Activated T-helper 1 cell treated with anti-CD3 and anti-CD28 coated beads, Interleukin-2, amount 50 U/mL, for 16 hours (primary cell): ENCODE measurements at places on chromosomes 5 and 9.

DNA sequence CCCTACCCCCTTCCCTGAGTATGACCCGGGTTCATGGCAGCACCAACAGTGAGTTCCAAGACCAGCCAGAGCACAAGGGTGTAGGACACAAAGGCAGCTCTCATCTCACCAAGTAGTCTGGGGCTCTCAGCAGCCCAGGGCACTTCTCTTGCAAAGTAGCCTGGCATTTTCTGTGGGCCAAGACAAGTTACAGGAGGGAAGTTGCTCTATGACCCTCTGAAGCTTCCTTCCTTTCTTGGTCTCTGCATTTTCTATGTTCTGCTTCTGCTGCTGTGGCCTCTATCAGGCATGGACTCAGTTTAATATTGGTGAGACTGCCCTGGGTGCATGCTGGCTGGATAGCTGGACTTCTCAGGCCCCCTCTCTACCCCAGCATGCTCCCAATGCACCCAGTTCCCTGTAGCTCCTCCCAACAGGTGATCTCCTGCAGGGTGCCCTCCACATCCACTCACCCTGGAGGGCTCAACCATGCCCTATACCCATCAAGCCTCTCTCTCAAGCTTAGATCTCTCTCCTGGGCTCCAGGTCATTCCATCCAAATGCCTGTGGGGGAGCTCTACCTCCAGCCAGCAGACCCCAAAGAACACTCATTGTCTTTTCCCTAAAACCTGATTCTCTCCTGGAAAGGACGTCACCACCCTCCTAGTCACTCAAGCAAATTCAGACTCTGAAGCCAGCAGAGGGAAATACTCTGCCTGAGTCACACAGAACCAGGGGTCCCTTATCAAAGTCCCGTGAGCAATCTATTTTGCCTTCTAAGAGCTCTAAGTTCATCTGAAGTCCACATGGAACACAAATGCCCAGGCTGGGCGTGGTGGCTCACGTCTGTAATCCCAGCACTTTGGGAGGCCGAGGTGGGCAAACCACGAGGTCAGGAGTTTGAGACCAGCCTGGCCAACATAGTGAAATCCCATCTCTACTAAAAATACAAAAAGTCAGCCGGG, 13.8 kb downstream of the TBC1D2 start:
- no peak for DNase-seq

GRCh38 chr9:136985027-136985602, 2.3 kb downstream of the LCNL1 start:
- no peak for DNase-seq

GRCh38 chr5:116404792-116405191, 169.8 kb downstream of the SEMA6A start:
- DNase-seq, result no peak

GRCh38 chr5:130216286-130216685, 312.0 kb downstream of the CHSY3 start:
- no peak for DNase-seq

DNA sequence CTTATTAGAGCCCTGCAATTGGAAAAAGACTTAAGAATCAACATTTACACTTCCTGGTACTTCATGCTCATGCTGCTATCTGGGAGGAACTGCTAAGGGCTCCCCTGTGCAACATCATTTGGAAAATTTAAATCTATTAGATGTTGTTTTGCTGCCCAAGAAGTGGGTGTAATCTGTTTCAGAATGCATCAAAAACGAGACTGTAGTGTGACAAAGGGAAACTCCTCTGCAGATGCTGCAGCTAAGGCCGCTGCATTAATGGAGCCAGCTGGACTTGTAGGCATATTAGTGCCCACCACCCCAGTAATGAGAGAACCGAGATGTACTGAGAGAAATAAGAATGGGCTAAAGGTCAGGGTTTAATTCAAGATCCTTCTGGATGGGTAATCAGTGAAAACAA, 11.1 kb upstream of the PAIP1 start:
- DNase-seq, result no peak

DNA sequence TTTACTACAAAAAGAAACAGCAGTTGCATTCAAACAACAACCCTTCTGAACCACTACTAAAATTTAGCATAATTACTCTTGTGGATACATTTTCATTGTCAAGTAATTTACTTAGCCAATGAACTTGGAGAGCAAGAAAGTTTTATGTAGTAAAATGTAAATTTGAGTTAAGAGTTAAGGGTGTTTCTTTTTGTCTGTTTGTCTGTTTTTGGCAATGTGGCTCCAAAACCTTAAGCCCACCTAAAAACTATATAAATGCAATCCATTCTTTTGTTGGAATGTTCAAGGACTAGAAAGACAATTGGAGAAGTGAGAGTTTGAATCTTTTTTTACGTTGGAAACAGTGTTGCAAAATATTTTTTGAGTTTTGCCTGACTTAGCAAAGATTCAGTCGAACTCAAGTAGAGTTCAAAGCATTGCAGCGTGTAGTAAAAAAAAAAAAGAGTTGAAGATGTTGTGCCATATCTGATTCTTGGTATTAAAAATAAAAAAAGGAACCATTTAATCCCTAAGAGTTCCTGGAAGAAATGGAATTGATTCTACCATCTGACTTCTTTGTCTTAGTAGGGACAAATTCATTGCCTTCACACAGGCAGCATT, 867 bp downstream of the SYK start:
- no peak for DNase-seq

- no peak for DNase-seq
Measured at GRCh38 chr5:139232147-139232724, 34.1 kb upstream of the SIL1 start.

DNA sequence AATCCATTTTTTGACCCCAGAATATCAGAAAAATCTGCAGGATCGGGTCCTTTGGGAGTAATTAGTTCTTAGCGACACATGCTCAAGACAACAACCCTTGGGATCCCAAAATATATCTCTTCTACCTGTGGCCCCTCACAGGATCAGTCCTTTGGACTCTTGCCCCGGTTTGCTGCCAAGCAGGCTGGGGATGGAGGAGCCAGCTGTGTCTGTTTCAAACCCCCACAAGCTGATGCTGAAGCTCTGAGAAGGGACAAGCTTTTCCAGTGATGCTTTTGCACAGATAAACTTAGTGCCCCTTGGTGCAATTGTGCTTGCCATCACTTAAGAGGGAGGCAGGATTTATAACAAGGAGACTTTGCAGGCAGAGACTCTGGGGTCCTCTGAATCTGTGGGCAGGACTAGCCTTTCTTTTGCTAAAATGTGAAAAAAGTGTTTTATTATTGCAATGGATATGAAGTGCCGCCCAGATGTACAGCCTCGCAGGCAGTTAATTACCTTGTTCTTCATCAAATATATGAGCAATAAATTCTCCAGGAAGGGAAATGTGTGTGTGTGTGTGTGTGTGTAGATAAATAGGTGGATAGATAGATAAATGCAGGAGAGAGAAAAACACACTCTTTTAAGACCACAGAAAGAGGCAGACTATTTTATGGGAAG, 9.6 kb upstream of the LHX2 start:
- DNase-seq, result no peak

DNA sequence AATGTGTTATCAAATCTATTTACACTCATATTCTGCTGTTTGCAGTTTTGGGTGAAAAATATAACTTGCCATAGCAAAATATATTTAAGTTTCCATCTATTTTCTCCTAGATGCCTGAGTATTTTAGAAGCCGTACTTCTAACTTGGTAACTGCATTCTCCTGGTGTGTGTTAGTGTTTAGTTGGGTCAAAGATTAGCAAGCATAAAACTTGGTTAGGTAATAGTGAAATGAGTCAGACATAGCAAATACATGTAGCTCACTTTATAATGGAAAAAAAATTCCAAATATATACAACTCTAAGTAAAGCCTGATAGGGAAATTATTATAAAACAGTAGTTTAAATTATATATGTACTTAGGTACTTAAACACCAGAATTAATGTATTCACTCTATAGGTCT, 640.7 kb upstream of the ST8SIA4 start:
- no peak for DNase-seq

DNA sequence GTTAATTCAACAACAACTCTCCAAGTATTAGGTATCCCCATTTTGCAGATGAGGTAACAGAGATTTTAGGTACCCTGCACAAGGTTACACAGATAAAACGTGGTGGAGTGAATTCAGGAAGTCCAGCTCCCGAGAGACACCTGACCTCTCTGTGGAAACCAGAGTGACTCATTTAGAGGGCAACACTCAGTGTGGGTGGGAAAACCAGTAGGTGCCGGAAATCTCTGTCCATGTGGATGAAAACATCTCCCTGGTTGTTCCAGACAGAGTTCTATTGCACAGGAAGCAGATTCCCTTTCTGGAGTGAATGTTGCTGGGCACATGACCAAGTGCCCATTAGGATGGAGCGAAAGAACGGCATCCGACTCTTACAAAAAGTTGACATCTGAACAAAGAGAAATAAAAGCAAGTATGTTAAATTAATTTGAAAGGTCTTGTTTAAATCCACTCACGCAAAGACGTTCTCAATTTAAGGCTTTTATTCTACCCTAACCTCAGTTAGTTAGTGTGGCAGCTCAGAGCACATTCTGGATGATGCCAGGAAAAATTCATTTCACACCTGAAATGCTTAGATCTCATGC, 391.9 kb upstream of the WWC1 start:
- DNase-seq, result no peak

- no peak for DNase-seq
Measured at GRCh38 chr5:169980418-169981053, at the start of gene INSYN2B. Gene INSYN2B, minus strand, starts transcription at chr5:169980495. Its CDS starts 96,597 bp downstream, at chr5:169883898.

DNA sequence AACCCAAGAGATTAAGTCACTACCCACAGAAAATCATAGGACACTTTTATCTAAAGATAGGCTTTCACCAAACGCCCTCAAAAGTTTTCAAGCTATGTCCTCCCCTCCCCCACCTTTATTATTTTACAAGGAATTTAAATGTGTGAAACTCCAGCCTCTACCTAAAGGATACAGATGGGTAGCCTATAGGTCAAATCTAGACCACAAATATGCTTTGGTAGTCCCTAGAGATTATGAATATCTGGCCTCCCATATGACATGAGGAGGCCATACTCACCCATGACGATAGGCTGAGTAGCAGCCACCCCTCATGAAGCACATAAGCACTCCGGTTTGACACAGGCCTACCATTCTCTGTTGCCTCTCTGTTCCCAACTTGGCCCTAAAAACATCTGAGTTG, 11.9 kb downstream of the SIL1 start:
- DNase-seq, result no peak

GRCh38 chr5:124581738-124582560, 164.5 kb downstream of the ZNF608 start:
- no peak for DNase-seq

- DNase-seq, result no peak
Measured at GRCh38 chr5:143977891-143978461, 166.0 kb downstream of the HMHB1 start.

GRCh38 chr9:104775976-104776375, 12.0 kb downstream of the NIPSNAP3B start:
- no peak for DNase-seq

- no peak for DNase-seq
Measured at GRCh38 chr9:129606161-129607026, 14.5 kb downstream of the C9orf50 start.

DNA sequence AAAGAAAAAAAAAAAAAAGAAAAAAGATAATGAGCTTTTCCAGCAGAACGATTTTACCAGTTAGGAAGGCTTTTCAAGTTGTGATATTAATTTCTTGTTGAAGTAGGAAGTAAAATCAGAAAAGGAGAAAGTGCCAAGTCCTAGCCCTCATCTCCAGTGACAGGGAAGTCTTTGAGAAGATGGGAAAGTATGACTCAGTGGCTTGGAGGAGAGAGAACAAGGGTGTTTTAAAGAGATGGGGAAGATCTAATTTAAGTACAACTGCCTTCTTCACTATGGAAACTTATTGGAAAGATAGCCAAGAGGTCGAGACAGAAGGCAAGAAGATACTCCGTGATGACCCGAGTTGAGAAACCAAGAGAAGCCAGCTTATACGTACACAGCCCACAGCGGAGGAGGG, 22.6 kb downstream of the FGF1 start:
- DNase-seq, result no peak

GRCh38 chr9:82062245-82062644, 73.7 kb downstream of the SPATA31D1 start:
- no peak for DNase-seq

DNA sequence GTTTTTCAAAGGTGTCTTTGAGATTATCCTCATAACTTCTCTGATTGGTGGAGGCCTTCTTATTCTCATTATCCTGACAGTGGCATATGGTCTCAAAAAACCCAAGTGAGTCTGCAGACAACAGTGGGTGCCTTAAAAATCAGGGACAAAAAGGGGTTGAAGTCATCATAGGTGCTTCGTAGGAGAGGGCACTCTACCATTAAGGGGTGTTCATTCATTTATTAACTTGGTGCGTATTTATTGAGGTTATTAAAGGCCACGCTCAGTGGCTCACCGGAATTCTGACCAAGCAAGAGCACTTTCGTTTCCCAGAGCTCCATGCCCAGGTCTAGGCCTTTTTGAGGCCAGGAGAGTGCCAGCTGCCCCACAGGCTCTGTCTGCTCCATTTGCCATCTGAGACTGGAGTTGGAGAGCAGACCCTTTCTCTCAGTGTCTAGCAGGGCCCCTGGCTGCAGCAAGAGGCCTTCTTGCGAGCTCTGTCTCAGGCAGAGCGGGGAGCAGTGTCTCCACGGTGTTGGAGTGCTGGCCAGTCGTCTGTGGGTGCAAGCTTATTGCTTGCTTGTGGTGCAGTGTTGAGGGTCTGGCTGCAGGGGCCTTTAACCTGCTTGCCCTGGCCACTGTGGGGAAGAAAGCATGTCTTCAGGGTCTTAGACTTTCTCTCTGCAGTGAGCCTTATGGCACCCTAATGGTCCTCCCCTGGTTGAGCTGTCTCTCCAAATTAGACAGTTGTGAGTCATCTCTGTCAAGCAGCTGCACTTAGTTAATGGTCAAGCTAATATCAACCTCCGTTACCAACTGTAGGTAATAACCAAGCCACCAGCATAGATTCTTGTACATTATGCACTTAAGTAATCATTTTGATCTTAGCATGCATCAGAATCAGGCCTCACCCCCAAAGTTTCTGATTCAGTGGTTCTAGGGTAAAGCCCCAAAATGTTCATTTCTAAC, 62.6 kb downstream of the IL31RA start:
- no peak for DNase-seq

DNA sequence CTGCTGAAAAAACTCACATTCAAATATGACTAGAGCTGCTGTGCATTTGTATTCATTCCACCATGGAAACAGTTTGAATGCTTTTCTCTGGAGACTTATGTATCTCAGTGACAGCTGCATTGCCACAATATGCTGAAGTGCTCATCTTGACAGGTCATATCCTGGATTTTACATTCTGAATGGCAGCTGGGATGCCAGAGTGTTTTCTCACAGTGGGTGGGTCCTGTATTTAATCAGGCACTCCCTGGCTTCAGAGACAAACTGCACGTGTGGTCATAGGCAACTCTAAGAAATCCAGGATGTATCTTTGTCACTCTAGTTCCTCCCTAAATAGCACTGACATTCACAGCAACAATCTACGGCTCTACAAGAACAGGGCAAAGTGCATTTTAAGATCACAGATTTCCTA, 75.6 kb downstream of the ST8SIA4 start:
- no peak for DNase-seq

GRCh38 chr5:40409601-40410000, 270.1 kb upstream of the PTGER4 start:
- no peak for DNase-seq

DNA sequence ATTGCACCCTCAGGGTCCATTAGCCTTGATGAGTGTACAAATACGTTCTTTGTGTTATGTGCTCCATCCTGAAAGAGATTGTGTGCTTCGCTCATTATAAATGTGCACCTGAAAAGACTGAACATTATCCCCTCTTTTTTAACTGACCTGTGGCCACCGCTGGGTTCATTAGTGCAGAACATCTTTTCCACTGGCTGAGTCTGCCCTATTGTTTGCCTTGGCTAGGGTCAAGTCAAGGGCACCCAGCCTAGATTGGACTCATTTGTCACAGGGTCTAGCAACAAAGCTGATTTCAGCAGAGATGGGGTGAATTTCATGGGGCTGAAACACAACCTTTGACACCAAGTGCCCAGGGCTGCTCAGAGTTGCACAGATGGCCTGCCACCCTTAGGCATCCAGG, 764.1 kb upstream of the ARRDC3 start:
- DNase-seq, result no peak
